ENCODE measurements at places on chromosomes 11 and 22.

- no peak for DNase-seq
Measured at GRCh38 chr11:117410861-117411710, 83.4 kb downstream of the CEP164 start.

DNA sequence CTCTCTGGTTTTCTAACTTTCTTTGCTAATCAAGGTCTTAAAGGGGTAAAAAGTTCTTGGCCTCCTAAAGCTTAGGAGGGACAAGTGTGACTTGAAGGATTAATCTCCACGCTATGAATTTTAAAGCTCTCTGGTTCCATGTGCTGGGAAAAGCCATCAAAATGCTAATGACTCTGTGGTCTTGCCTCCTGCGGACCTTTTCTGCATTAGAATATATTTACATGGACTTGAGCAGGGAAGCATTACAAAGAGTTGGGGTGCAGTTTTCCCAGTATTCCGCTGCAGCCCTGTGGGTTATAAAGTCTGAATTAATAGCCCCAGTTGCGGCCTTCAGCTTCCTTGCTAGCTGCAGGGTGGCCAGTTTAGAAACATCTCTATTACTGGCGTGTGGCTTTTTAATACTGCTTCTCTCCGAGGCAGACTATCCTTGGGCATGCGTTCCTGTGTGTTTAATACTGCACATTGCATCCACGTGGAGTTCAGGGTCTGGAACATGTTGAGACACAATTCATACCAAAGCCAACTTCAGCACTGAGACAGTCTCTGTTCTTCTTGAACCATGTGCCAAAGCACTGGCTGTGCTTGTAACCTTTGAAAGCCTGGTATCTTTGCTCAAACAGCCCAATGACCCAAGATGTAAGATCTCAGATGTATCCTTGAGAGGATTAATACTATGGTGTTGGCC lies 27.3 kb downstream of the TSPAN18 start:
- DNase-seq, result no peak

DNA sequence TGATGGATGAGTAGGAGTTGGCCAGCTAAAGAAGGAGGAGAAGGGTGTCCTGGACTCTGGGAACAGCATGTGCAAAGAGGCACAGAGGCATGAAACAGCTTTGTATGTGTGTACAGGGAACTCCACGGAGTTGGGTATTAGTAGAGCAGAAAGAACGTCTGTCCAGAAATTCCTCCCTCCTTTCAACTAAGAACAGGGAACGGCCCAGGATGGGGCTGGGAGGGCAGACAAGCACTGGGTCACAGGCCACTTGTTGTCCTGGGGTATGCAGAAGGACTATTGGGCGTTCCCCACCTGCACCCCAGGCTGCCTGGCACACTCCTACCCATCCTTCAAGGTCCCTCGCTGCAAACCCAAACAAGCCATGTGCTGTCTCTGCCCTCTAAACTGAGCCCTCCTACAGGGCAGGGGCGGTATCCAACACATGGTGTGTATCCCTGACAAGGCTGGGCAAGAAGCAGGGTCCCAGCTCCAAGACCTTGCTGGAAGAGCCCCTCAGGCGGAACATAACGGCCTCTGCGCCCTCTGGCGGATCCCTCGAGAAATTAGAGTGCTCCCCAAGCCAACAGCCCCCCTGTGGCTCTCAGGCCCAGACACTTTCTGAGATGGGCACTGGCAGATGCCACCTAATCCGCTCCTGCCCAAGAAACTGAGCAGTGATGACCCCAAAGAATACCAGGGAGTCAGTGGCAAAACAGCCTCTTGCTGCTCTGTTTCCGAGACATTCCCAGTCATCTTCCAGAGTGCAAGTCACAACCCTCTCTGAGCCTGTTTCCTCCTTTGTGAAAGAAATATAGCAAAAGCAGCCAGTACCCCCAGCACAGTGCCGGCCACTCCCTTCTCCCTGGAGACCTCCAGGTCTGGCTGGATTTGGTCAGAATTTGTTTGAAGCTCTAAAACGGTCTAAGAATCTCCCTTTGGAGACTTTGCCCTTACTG lies 1.6 kb upstream of the ELFN2 start:
- DNase-seq, result peak; percentile 61

GRCh38 chr11:3001496-3001895 lies 9.4 kb upstream of the NAP1L4 start:
- DNase-seq, result no peak

Measured in CD4-positive, alpha-beta T cell treated with Interleukin-4 for 4 hours (primary cell).